ENCODE measurements at places on chromosomes 16 and 17. TPM values are rescaled to one million over a fixed set of nuclear protein-coding genes. Genes with fewer than 3 reads are reported as not detected.

DNA sequence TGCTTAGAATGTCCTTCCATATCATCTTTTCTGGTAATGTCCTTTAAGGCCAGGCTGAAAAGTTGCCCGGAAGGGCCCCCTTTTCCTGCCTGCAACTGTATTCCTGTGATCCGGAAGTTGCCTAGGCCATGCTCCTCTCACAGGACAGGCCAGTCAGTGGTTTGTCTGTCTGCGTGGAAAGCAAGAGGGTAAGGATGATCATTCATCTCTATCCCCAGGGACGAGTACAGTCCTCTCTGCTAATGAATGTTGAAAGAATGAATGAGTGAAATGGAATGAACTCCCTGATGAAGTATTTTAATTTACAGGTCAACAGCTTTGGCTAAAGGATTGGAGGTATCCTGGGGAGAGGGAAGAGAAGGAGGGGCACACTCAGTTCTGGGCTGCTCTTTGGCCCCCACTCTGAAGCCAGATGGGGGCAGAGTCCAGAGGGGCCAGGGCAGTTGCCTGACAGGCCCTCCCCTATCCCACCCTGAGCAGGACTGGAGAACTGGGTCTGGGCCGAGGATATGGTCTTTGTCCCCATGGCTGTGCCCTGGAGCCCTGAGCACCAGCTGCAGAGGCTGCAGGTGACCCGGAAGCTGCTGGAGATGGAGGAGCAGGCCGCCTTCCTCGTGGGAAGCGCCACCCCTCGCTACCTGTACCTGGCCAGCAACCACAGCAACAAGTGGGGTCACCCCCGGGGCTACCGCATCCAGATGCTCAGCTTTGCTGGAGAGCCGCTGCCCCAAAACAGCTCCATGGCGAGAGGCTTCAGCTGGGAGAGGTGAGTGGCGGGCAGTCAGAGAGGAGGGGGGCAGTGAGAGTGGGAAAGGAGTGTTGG, 3.2 kb downstream of the AOC3 start:
- H3K4me3 ChIP-seq, result no peak overlapping the region
- DNase-seq, result no peak
- H3K27ac ChIP-seq, result no peak overlapping the region
- peaks cover 8% of the 10 kb centered on the region for H3K27me3 ChIP-seq
- H3K36me3 ChIP-seq, result peaks cover 6% of the 10 kb centered on the region

GRCh38 chr16:81481207-81481821, 36.7 kb downstream of the CMIP start:
- H3K27ac ChIP-seq, result peak overlapping the region; percentile 57
- peaks cover 38% of the 10 kb centered on the region for H3K4me1 ChIP-seq
- H3K27me3 ChIP-seq, result no peaks in the 10 kb centered on the region
- DNase-seq, result peak; percentile 34
- H3K36me3 ChIP-seq, result no peaks in the 10 kb centered on the region

Gene VAT1L
- 0.22 TPM for polyA plus RNA-seq

Gene TPSD1
- polyA plus RNA-seq, result 1.3 TPM

Gene G6PC1
- polyA plus RNA-seq, result 4.6 TPM

Gene ZFP3
- polyA plus RNA-seq, result 4.5 TPM
